ENCODE measurements at places on chromosomes 2 and 18. TPM values are rescaled to one million over a fixed set of nuclear protein-coding genes. Genes with fewer than 3 reads are reported as not detected.

DNA sequence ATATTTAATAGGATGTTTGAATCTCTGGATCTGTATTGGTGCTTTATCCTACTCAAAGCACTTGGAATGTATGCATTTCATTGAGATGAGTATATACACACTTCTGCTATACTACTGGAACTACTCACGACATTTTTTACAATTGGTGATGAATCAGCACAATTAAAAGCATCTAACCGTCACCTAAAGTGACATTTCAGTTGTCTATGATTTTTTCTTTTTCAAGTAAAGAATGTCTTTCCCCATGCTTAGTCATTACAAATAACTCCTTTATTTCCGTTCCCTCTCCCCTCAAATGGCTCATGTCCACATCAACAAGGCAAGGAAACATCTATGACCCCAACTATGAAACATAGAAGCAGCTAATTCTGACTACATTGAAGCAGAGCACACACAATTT lies 77.3 kb downstream of the CLIP4 start:
- no peak for DNase-seq

GRCh38 chr2:20173496-20174402 lies 51.2 kb downstream of the SDC1 start:
- DNase-seq: no peak

DNA sequence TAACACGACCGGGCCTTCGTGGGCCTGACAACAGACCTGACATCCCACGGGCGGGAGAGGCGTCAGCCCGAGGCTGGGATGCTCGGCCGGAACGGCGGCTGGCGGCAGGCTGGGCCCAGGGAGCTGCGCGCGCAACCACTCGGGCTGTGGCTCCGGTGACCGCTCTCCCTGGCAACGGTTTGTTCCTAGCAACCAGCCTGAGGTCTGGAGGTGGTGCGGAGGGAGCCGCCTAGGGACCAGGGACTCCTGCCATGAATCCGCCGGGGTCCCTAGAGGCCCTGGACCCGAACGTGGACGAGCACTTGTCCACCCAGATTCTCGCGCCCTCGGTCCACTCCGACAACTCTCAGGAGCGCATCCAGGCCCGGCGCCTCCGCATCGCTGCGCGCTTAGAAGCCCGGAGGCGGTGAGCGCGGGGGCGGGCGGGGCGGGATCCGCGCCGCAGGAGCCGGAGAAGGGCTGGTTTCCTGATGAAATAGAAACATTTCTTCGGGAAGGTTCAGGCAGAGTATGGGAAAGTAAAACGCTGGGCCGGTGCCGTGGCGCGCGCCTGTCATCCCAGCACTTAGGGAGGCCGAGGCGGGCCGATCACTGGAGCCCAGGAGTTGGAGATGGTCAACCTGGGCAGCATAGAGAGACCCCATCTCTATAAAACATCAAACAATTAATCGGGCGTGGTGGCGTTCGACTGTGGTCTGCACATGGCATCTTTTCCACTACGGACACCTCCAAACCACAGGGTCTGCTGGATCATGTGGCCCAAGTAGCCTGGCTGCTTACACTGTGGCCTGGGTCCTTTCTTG lies at the start of gene DRC1:
Gene DRC1 (plus strand): TSS at position 182 of the 803 bp plus-strand sequence. CDS start 70 bp downstream, at position 252.
- DNase-seq: no peak

- DNase-seq: no peak
These were observed 13.1 kb downstream of the CLEC4F start for GRCh38 chr2:70807102-70807827.

DNA sequence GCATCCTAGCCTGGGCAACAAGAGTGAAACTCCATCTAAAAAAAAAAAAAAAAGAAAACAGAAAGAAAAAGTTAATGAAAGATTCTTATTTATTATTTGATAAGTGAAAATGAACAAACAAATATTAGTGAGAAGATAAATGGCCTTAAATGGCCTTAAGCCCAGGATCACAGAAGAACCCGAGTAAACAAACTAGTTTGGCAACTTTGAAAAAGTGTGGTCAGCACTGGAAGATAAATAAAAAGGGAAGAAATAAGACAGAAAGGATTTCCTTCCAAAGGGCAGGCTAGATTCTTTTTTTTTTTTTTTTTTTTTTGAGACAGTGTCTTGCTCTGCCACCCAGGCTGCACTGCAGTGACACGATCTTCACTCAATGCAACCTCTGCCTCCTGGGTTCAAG lies 692.4 kb downstream of the CPS1 start:
- no peak for DNase-seq

GRCh38 chr2:231260442-231261208 lies 62.2 kb downstream of the ARMC9 start:
- DNase-seq: no peak

DNA sequence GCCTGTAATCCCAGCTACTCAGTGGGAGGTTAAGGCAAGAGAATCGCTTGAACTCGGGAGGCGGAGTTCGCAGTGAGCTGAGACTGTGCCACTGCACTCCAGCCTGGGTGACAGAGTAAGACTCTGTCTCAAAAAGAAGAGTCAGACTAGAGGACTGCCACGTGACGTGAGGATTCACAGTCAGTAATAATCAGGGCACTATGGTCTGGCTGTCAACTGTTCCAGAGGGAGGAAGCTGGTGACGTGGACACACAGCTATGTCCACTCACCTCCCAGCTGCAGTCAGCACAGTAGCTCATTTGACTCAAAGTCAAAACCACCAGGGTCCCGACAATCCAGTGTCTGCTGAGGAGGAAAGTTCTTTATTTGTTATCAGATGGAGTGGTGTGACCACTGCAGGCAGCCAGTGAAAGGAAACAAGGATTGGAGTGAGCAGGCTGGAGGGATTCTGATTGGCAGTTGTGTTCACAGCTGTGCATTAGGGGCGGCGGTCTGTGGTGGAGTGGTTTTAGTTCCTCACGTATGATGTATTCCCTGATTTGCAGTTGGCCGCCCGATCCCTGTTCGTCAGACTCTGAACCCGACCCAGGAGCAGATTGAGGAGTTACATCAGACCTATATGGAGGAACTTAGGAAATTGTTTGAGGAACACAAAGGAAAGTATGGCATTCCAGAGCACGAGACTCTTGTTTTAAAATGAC lies 37.9 kb downstream of the MOGAT1 start:
- DNase-seq: no peak

DNA sequence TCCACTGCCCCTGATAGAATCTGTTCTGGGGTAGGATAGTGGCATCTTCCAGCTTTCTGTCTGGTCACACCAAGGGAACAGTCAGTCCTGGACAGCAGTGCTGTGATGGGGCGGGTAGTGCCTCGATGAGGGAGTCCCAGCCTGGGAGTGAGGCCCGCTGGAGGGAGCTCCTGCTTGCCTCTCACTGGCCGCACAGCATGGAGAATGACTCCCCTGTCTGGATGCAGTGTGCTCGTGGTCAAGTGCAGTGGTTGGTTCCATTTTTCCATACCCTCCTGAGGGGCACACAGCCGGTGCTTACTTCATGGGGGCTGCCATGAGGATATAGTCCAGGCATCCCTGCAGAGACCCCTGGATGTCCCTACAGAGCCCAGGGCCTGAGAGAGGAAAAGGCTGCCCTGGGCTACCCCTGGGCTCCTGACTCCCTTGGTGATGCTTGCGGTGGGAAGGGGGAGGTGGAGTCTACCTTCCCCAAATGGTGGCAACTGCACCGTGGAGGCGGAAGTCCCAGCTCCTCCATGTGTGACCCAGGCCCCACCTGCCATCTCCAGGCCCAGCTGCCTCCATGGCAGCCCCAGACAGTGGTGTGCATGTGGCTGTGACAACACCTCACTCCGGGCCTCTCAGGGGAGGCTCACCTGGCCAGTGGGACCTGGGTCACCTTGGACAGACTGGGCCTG lies 212.5 kb downstream of the GLI2 start:
- DNase-seq: no peak

- no peak for DNase-seq
These were observed 53.5 kb upstream of the SLC38A11 start for GRCh38 chr2:165008730-165009315.

DNA sequence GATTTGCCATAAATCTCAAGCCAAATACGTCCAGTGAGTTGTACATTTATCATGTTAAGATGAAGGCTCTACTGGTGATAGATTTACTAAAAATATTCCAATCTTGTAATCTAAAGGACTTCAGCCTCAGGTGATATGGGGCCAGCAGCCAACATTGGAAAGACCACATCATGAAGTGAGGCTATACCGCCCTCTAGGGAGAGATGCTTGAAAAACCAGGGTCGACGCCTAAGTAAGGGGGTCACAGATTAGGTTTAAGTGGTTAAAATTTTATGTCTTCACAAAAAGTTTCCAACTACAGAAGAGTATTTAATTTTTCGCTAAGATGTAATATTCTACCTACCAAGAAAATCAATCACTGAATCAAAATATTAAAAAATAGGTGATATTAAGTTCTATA lies 33.3 kb downstream of the DOCK10 start:
- no peak for DNase-seq

GRCh38 chr2:100893392-100894104 lies 73.6 kb downstream of the NPAS2 start:
- DNase-seq: no peak

DNA sequence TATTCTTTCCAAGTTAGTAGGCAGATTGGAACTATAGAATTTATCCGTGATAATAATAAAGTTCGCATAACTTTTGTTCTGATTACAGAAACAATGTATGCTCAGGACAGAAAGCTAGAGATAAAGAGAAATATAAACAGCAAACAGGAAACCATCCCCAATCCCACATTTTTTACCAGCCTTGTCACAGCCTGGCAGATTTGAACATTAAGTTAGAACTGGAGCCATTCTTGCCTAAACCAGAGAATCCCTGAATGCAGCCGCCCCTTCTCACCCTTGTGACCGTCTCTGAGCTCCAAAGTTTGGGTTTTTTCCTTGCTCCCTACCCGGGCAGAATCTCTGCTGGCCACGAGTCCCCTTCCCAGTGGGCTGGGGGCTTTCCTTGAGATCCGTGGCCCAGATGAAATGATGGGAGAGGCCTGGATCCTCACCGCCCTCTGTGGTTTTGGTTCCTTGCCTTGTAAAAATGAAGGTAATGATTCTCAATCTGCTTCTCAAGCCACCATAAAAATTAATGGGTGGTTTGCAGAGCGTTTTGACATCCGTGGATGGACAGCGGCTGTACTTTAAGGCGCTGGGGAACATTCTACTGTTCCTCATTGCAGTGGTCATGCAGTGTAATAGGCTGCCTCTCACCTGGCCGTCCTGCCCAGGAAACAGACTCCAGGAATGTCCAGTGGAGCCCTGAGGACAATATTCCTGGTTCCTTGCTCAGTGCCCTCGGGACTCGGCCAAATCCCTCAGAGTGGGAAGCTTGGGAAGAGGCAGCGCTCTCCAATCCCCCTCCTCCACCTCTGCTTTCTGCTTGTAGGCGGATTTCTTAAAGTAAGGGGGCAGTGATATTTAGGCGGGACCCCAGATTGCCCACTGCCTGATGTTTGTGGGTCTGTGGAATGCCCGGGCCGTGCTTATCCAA lies 1.6 kb downstream of the SH3BP4 start:
- DNase-seq: no peak

GRCh38 chr18:6370410-6370809 lies 44.3 kb downstream of the L3MBTL4 start:
- no peak for DNase-seq

The LIMS2 gene
- 22.5 TPM for polyA plus RNA-seq

The GALNT3 gene
- 7.0 TPM for polyA plus RNA-seq

The TRAF3IP1 gene
- 2.8 TPM for polyA plus RNA-seq

The TDRD15 gene
- polyA plus RNA-seq: not detected

The M1AP gene
- polyA plus RNA-seq: not detected

Data from naive B cell (primary cell).